ENCODE measurements at places on chromosomes 6 and 20.

DNA sequence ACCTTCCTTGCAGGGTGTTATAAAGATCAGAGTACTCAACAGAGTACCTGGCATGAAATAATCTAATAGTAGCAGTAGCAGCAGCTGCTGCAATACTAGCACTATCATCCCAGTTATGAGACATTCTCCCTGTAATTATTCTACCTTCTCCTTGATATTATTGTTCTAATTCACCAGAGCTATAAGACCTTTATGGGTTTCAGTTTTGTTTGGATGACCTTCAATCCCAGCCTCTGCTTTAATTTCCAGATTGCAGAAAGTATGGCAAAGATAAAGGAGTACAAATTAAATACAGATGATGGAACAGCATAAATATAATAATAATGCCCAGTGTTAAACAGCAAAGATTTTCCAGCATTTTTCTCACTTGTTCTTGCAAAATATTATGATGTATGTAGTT, 150.5 kb upstream of the MYLIP start:
- DNase-seq: no peak

DNA sequence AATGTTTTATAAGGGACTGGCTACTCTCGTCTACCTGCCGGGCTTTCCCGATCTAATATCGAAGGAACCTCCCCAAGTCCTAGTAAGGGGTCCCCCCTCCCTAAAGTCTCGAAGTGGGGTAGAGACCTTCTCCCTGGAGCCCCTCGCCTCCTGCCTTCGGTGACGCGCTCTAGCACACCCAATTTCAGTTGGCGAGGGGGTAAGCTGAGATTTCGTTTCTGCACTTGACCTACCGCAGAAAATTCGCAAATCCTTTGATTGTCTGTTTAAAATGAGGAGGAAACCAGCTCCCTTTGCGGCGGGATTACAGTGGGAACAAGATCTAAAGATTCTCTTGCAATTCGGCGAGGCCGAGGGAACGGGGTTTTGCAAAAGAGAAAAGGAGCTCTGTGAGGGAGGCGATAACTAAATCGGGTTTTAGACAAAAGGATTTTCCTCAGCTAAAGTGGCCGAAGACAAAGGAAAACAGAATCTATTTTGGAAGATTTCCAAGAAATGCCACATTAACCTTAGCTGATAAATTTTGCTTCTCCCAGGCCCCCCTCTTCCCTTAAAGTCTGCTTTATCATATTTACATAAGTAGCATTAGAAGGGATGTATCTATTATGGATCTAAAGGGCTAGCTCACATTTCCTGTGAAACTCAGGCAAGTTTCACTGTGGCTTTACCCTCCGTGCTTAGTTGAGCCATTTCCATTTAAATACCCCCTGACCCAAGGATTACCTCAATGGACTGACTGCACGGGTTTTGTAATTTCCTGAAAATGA, 8.4 kb downstream of the SIM1 start:
- no peak for DNase-seq

DNA sequence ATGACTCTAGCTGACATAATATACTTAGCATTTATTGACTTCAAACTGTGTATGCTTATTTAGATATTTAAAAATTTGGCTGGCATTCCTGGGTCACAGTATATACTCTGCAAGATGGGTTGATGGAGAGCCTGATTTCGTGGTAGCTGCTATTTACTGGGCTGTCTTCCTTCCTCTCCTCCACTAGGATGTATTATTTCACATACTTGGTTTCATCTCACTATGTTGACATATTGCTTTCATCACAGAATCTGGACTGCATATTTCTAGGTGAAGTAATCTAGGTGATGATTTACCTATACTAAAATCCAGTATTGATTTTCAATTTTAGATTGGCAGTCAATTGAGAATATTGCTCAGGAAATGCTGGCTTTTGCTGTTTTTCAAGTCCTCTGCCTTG, 15.7 kb downstream of the AFDN start:
- no peak for DNase-seq

DNA sequence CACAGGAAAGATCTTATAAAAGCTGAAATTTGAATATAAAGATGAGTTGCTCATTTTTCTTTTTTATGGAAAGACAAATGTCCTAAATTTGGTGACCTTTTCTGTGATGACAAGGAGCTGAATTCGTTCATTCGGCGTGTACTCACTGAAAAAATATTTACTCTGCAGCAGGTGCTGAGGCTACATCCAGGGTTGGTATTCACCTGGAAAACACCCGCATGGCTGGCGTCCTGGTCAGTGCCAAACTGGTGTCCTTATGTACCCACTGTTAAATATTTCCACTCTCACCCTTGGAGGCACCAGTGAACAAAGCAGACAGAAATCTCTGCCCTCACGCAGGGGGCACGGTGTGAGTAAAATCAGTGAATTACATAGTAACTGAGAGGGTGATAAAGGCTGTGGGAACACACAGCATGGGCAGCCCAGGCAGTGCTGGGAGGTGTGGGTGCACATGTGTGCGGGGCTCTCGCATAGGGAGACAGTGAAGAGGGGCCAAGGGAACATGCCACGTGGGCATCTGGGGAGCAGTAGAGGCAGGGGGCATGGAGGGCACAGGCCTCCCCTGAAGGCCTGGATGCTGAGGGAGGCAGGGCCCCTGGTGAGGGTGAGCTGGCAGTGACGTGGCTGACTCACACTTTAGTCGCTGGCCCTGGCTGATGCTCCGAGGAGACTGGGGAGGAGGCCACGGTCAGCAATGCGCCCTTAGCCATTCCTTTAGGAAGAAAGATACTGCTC, 89.7 kb downstream of the INSM1 start:
- no peak for DNase-seq

- no peak for DNase-seq
Observed at GRCh38 chr6:108914235-108915022, 66.2 kb downstream of the ARMC2 start.

DNA sequence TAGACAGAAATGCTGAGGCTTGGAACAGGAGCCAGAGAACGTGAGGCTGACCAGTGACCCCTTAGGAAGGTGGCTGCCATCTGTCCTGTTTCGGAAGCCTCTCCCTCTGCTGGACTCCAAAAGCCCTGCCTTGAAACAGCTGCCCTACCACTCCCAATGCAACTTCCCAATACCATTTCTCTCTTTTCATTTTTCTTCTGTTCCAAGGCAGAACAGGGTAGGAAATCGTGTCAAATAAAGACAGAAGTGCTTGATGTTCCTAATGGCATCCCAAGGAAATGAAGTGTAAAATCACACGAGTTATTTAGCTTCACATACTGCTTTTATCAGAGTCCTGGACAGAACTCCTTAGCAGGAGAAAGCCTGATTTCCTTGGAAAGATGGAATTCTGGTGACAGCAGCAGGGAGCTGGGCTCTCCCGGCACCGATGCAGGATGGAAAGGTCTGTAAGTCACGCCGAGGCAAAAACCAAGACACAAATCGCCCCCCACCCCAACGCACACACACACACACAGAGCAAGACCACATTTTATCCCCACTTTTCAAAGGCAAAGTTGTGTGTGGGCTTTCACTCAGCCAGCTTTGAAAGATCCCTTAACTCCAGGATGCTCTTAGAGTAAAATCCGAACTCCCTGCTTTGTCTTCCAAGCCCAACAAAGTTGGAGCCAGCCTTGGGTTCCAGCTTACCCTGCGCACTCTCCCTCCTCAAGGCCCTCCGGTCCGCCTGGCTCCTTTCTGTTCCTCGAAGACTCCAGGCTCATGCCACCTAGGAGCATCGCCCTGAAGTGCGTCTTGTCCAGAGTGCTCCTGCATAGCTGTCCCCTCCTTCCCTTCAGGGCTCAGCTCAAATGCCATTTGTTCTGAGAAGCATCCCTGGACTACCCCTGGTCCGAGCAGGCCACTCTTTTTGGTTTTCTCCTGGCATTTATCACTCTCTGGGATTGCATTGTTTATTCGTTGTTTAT, 11.6 kb upstream of the STX16 start:
- peak; percentile 75 for DNase-seq

DNA sequence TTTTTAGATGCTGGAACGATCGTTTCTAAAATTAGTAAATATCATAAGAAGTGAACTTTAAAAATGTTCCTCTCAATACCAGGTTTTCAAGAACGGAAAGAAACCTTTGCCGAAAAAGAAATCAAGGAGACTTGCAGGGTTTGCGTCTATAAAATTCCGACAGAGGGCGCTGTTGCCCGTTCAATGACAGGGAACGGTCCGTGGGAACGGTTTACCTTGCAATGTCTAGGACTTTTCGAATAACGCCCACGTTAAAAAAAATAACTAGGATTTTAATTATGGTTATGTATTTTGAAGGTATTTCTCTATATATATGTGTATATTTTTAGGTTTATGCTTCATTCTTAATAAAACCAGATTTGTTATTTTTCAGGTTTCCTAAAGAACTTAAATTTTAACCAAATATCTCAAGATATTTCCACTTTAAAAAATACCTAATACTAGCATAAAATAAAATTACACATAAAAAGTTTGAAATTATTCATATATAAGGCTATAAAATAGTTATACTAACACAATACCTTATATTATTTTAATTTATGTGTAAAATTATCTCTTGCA, 2.5 kb upstream of the TFAP2B start:
- DNase-seq: no peak

- no peak for DNase-seq
Observed at GRCh38 chr6:168037242-168037641, 39.8 kb downstream of the KIF25 start.

DNA sequence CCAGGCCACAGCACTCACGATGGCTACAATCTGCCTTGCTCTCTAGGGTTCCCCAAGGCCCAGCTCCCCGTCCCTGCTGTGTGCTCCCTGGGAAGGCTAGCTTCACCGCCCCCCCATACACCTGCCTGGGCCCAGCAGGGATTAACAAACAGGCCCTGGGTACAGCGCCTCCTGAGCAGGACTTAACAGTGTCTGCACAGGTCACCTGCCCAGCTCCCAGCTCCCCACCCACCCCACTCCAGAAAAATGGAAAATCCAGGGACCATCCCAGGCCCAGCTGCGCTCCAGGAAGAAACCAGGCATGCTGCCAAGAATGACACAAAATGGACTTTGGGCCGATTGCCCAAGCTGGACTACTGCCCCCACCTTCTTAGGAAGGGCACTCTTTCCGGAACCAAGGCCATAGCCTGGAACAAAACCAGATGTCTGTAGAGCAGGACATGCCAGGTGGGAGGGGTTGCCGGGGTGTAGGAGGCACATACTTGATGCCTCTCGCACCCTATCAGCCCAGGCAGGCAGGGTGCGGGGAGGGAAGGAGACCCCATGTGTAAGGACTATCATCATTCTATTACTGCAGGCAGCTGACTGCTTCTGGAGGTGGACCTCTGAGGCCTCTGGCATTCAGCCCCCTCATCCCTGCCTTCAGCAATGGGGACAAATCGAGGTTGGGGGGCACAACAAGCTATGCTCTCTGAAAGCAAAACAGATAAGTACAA, 104.9 kb downstream of the SNX5 start:
- no peak for DNase-seq

GRCh38 chr6:12343122-12343439, 52.9 kb downstream of the EDN1 start:
- no peak for DNase-seq

- DNase-seq: no peak
Observed at GRCh38 chr20:22160101-22160652, 424.2 kb downstream of the FOXA2 start.

- DNase-seq: no peak
Observed at GRCh38 chr20:47125508-47125757, 230.8 kb downstream of the EYA2 start.

DNA sequence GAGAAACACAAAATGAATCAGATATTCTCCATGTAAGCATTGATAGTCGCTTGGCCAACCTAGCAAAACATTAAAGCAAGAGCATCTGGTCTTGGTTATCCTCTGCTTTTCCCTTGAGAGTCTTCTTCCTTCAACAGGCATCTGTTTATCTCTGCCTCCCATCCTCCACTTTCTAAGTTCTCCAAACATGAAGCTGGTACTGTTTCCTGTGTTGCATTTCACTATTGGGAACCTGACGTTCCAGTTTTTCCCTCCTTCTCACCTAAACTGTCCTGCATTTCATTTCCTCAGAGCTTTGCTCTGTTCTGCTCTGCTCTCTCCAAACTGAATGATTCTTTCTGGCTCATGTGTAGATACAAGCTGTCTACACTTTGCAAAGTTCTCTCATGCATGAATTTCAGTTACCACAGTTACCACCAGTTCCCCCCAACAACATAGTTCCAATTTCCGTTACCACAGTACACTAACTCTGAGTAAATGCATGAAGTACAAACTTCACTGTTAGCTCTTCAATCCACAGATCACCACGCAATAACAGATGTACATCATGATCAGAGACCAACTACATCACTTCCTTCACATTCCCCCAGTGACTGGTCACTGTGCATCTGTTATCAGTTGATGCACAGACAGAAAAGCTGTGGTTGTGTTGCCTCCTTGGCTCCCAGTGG, 86.7 kb upstream of the F13A1 start:
- no peak for DNase-seq

GRCh38 chr20:17504066-17504897, 26.9 kb downstream of the BFSP1 start:
- no peak for DNase-seq

DNA sequence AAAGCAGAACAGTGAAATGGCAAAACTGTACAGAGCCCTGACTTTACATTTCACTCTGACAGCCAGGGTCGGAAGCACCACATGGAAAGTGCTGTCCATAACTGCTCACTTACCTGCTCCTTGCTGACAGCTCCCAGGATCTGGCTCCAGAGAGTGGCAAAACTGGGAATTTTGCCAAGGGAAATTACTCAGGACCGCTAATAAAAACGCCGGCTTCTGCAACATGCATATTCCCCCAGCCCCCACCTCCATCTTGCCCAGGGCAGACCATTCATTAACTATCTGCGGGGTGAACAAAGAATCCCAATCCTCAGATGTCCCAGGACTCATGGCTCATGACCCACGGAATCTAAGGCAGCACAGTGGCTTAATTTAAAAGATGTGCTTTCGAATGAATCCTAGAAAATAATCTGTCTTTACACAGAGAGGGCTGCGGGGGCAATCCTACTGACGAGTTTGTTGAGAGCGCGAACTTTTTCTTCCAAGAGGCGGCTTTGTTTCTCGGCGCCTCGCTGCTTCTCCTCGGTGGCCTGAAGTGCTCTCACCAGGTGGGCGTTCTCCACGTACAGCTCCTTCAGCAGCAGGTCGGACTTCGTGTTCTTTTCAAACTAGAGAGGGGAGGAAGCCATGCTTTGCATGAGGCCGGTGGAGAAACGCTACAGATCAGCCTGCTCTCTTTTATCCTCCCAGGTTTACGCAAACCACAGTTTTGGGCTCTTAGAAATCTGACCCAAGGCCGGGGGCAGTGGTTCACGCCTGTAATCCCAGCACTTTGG, 45.8 kb downstream of the GINS1 start:
- DNase-seq: no peak

GRCh38 chr6:94600636-94601035, 976.7 kb upstream of the MANEA start:
- DNase-seq: no peak

DNA sequence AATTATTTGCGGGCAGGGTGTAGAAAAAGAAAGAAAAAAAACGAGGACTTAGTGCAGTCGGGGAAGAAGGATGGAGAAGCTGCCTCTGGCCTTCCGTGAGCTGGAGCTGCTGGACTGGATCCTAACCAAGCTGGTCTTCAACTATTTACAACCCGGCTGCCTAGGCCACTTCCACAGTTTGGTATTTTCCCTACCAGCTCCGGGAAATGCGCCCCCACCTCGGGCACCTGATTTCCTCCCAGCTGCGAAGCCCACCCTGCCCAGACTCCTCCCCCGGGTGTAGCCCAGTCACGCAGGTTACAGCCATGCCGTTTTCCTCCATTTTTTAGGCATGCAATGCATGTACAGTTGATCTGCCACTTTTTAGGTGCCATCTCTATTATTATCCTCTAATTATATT, 21.2 kb downstream of the THEMIS start:
- peak; percentile 30 for DNase-seq

- no peak for DNase-seq
Observed at GRCh38 chr6:137043710-137044365, 927 bp downstream of the IL20RA start.

All from RWPE2 (cell line).